Activated naive CD8-positive, alpha-beta T cell treated with anti-CD3 and anti-CD28 coated beads, Interleukin-2, amount 50 U/mL, for 16 hours (primary cell): ENCODE measurements at places on chromosomes 3 and 15.

DNA sequence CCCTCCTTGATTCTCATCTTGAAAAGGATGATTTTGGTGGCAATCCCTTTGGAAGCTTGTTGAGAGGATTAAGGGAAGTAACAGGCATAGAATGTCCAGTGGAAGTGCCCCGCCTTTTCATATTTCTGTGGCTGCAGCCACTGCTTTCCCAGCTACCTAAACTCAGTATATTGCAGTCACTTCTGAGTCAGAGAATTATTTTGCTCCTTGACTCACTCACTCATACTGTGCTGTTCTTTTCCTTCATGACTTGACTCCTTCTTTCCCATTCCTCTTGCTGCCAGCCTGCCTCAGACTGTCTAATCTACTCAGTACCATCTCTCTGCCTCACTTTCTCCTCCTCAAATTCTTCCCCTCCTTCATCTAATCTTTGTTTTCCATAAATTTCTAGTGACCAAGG, 26.5 kb upstream of the POLR2M start:
- DNase-seq: no peak

GRCh38 chr15:74283368-74283767, 47.2 kb downstream of the CCDC33 start:
- DNase-seq: no peak

DNA sequence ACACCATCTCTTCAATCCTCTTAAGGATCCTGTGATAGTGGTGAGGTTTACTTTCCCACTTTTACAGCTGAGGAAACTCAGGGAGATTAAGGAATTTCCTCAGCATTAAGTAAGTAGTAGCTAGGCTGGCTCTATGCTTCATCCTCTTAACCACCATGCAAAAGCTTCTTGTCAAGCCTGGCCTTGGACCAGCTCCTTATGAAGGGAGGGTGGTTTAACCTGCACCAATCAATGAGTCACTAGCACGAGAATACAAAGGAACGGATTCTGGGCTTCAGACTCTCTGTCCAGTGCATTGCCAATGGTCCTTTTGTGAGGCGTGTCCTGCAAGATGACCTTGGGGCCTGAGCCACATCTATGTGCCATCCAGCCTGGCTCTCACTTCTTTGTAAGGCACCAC, 202.0 kb upstream of the CFAP20DC start:
- DNase-seq: no peak

- no peak for DNase-seq
These were observed 267.3 kb upstream of the LRRFIP2 start for GRCh38 chr3:37441689-37442088.

DNA sequence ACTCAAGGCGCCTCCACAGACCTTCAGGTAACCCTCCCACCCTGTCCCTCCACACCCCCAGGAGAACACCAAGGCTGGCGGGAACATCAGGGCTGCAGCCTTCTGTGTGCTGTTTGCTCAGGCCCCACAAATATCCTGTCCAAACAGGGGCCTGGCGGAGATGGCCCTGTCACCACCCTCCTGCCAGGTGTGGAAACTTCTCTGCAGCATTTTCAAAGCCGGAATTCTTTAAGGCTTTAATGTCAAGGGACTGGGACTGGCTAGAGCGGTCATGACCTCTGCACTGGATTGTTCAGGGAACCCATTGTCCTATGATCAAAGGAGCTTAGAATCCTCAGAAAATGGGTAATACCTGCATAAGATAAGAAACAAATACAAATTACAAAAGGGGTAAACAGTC, 46.6 kb downstream of the FBLN2 start:
- DNase-seq: no peak

DNA sequence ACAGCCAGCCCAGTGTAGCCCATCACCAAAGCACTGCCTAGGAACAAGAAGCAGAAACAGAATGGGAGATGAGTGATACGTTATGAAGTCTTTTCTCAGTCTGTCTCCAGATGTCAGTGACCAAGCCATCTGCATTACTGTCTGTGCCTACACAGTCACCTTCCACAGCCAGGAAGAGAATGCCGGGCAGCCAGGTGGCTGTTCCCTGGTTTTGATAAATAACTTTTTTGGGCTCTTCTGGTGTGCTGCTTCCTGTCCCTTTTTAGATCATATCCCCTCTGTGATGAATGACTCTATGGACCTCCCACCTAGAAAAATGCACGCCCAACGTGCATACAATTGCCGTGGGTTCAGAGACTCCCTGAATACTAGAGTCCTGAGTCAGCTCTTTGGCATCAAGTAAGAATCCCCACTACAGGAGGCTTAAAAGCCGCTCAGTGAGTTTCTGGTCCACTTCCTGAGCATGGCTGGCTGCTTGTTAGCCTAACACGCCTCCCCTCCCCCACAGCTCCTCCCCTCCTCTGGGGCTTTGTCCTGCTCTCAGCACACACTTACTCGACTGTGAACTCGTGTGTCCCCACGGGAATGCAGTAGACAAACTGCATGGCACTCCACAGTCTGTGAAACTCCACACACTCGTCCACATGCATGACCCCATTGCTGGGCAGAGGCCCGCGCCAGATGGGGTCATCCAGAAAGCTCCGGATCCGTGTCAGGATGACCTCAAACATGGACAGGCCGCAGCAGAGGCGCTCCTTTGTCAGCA, 34.7 kb downstream of the NIPA2 start:
- DNase-seq: no peak

DNA sequence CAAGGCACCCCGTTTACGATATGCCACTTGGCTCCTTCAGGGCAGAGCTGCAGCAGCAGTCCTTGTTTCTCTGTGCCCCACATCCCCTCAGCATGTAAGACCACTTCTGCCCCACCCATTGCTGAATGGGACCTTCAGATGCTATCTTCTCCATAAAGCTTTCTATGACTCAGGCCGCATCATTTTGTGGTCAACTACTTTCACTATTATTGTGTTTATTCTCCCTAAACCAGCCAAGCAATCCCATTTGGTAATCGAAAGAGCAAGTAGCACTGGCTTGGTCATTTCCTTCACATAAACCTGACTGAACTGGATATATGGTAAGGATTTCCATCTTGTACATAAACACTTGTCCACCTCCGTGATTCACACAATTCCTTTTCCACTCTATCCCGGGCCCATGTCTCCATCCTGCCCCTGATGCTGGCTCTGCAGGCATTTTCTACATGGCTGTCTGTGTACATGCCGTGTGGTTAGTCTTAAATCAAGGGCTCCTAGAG, 25.7 kb downstream of the LIPC start:
- DNase-seq: no peak

GRCh38 chr3:180420016-180420415, 181.9 kb upstream of the TTC14 start:
- DNase-seq: no peak
